Osteoblast (primary cell): ENCODE measurements at places on chromosomes 2 and 18. TPM values are rescaled to one million over a fixed set of nuclear protein-coding genes. Genes with fewer than 3 reads are reported as not detected.

DNA sequence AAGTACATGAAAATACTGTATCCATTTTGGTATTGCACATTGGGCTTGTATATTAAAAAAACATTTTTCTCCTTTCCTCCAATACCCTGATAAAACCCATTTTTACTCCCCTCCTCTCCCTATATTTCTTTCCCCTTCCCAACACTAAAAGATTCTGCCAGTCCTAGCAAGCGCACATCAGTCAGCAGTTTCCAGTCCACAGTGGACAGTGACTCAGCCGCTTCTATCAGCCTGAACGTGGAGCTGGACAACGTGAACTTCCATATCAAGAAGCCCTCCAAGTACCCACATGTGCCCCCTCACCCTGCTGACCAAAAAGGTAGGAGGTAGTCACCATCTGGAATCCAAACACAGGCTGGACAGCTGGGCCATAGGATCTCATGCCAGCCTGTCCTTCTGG lies 38.6 kb downstream of the PIKFYVE start:
- no peak for DNase-seq

The SLC23A3 gene
- 1.4 and 1.5 TPM in 2 replicates for total RNA-seq

DNA sequence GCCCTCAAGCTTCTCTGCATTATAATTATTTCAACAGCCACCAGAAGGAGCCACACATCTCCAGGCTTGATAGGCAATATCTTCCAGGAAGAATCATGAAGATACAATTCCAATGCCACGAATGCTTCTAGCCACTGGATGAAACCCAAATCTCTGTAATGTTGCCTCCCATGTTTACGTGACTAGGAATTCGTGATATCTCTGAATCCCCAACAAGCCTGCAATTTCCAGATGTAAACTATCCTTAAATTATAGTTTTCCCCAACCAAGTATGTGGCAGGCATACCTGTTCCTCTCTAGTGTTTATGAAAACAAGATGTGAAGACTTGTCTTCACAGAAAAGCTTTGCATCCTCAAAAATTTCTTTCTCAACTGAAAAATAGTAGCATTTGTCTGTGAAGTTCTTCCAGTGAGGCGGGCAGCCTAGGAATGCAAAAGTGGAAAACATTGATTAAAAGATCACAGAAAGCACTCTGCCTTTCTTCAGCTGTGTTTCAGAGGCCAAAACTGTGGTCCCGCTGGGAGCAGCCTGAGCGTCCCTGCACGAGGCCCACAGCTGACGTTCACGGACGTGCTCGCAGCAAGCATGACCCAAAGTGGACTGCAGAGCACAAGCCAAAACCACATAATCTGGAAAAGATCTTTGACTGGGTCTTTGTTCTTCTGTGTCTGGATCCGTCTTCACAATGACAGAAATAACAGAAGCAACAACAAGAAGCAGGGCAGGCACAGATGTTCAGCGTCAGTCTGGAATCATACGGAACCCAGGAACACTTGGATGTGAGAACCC lies 65.1 kb upstream of the THOC1 start:
- DNase-seq, result no peak

DNA sequence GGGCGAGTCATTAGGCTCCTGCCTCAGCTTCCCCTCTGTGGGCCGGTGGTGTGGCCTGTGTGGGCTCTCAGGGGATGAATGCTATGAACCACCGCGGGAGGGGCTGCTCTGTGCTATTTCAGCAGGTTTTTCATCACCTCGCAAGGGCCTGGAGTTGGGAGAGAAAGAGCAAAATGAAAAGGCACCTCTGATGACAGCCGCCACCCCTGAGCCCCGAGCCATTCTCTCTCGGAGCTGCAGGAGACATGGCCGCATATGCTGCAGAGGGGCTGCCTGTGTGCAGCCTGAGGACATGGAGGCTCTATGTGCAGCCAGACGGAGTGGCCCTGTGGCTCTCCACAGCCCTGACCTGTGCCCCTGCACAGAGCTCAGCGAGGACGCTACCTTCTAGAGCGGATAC lies 96.2 kb upstream of the CTDP1 start:
- DNase-seq, result peak; percentile 71

DNA sequence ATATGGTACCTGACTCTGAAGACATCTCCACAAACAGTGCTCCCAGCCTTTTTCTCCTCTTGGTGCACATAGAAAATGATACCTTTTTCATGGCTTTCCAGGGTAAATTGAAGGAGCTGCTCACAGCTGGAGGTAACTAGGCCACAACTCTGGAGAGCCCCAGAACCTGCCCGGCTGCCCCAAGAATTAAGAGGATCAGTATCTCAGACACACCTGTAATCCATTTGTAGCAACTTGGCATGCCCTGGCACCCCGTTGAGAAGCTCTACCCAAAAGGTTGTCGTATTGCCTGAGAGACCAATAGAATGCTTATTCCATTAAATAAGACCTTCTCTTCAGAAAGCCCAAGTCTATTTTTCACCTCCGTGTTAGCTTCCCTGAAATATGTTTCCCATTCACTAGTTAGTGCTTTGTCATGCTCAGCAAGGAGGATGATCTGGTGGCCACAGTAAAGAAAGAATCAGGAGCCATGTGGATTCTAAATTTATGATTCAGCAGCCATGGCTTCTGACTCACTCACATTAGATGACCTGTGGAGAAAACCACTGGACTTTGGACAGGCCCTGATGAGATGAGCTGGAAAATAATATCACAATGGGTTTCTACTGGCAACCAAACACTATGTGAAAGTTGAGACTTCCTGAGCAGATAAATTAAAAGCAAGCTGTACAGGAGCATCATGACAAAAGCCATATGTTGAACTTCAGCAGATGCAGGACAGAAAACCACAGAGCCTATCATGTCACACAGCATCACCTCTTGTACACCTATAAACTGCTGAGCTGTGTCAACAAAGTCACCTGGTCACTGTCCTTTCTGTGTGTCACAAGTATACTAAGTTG lies 253.3 kb upstream of the OSR1 start:
- peak; percentile 63 for DNase-seq

The PDCD1 gene
- total RNA-seq, result not detected in 2 replicates

GRCh38 chr2:170713543-170714380 lies 1.4 kb upstream of the SP5 start:
- peak; percentile 89 for DNase-seq

DNA sequence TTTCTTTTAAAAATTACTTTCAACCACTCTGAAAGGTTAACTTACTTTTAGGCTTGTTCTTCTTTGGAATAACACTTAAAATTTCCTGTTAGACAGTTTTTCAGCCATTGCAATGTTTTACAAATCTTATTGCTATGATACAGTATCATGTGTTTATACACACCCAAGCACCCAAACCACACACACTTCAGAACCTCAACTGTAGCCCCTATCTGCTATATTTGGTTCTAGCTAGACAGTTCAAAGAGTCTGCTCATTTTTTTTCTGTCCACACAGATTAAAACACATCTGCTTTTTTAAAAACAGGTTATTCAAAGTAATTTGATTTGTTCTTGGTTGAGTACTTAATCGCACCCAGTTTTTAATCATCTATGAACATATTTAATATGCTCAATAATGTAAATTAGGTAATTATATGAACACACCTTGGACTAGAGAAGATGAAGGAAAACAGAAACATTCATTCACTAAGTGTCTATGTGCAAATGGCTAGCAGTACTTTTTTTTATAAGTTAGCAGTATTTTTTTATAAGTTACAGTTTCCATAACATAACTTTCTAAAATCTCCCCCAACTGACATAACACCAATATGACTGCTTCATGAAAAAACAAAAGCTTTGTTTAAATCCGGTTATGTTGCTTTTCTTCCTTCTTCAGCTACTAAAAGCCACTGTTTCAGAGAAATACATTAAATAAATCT lies 17.6 kb downstream of the FBXO11 start:
- no peak for DNase-seq

DNA sequence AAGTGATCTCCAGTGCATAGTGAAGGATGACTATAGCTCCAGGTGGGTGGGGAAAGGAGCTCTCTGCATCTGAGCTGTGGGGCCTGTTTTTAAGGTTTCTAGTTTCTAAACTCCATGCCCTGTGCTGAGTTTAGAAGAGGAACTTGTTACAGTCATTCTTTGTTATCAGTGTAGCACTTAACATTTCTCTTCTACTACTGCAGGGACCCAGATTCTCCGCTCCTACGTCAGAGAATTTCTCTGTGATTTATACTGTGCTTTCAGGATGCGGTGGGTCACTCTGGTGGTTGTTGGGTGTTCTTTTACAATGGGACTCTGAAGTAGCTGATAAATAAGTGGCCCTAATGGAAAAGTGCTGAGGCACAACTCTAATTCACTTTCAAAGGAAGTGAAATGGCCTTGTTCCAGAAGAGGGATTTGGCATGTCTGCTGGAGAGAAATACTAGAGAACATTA lies 122.0 kb downstream of the WDSUB1 start:
- no peak for DNase-seq
